ENCODE measurements at places on chromosomes 11 and 22. TPM values are rescaled to one million over a fixed set of nuclear protein-coding genes. Genes with fewer than 3 reads are reported as not detected.

The CRYBB3 gene
- total RNA-seq, result not detected

The TM7SF2 gene
- 20.9 TPM for total RNA-seq

The INSC gene
- total RNA-seq, result 0.41 TPM

The MRGPRE gene
- total RNA-seq, result 0.22 TPM

The CASP5 gene
- 0.91 TPM for total RNA-seq

The VSIG10L2 gene
- total RNA-seq, result not detected

The MRGPRX4 gene
- total RNA-seq, result not detected

The OR51B4 gene
- total RNA-seq, result not detected

The C22orf31 gene
- total RNA-seq, result not detected

The SCUBE1 gene
- 7.1 TPM for total RNA-seq

The BAIAP2L2 gene
- 9.7 TPM for total RNA-seq

The OR8A1 gene
- not detected for total RNA-seq

The MALAT1 gene
- total RNA-seq, result 15,262 TPM

The MS4A4A gene
- total RNA-seq, result 49.7 TPM

The MMP8 gene
- 0.16 TPM for total RNA-seq

The TRPM5 gene
- 0.25 TPM for total RNA-seq

The DKK3 gene
- total RNA-seq, result 59.5 TPM

The ROBO4 gene
- 29.5 TPM for total RNA-seq

The P2RY2 gene
- total RNA-seq, result 9.7 TPM

The CARD18 gene
- total RNA-seq, result not detected

The OR8G5 gene
- not detected for total RNA-seq

The DDI1 gene
- not detected for total RNA-seq

The APOBEC3A gene
- total RNA-seq, result 1.2 TPM

The HEPN1 gene
- not detected for total RNA-seq

The USP2 gene
- 30.4 TPM for total RNA-seq

The IRAG1 gene
- 38.1 TPM for total RNA-seq

The APOC3 gene
- not detected for total RNA-seq

The KIF18A gene
- total RNA-seq, result 0.50 TPM

The MN1 gene
- total RNA-seq, result 3.2 TPM

The C11orf21 gene
- total RNA-seq, result 4.9 TPM

The DAGLA gene
- total RNA-seq, result 3.9 TPM

The CARD10 gene
- 42.3 TPM for total RNA-seq

The UCP3 gene
- 4.0 TPM for total RNA-seq

The C11orf24 gene
- total RNA-seq, result 31.7 TPM

The GDPD4 gene
- total RNA-seq, result not detected

The CRYBB2 gene
- total RNA-seq, result not detected

The ACRV1 gene
- total RNA-seq, result not detected

The MFRP gene
- not detected for total RNA-seq

The TNNI2 gene
- 1.3 TPM for total RNA-seq

The E2F8 gene
- 0.66 TPM for total RNA-seq

The SLC22A12 gene
- 5.3 TPM for total RNA-seq

The IL18BP gene
- total RNA-seq, result 19.5 TPM

The DDTL gene
- 5.6 TPM for total RNA-seq

The TMEM25 gene
- total RNA-seq, result 30.7 TPM

The ABTB2 gene
- total RNA-seq, result 22.1 TPM

The SLN gene
- not detected for total RNA-seq

The GPHA2 gene
- not detected for total RNA-seq

The SCARF2 gene
- 12.3 TPM for total RNA-seq

The PDE3B gene
- 7.4 TPM for total RNA-seq

The CECR2 gene
- 3.4 TPM for total RNA-seq

The CHRM1 gene
- total RNA-seq, result 0.44 TPM

The YPEL1 gene
- 6.1 TPM for total RNA-seq

The WNT7B gene
- total RNA-seq, result 1.6 TPM

The AQP11 gene
- total RNA-seq, result 1.4 TPM

The XKR3 gene
- total RNA-seq, result not detected

The GLYATL1 gene
- total RNA-seq, result 15.7 TPM

Data from kidney (tissue), 22 donors.